ENCODE measurements at places on chromosomes 11 and 22. TPM values are rescaled to one million over a fixed set of nuclear protein-coding genes. Genes with fewer than 3 reads are reported as not detected.

Gene PRRG4
- 1.2 TPM for total RNA-seq

DNA sequence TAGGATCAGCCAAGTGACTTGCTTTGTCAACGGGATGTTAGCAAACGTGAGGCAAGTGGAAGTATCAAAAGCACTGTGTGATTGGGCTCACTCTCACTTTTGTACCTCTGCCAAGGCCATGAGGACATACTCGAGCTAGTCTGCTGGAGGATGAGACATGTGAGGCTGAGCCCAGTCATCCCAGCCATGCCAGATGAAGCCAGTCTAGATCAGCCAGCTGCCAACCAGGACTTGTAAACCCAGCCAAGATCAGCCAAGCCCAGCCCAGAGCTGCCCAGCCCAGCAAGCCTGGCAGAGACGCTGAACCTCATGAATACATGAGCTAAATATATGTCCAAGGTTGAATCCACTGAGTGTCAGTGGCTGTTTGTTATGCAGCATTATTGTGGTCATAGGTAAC, 369.7 kb downstream of the MN1 start:
- H3K4me3 ChIP-seq = no peak overlapping the region
- peaks cover 4% of the 10 kb centered on the region for H3K36me3 ChIP-seq
- H3K4me1 ChIP-seq = no peaks in the 10 kb centered on the region

Gene IFITM1
- total RNA-seq = 500 TPM

Gene TKFC
- total RNA-seq = 59.0 TPM

- no peak overlapping the region for H3K4me3 ChIP-seq
- no peak overlapping the region for H3K27ac ChIP-seq
- H3K27me3 ChIP-seq = peaks cover 17% of the 10 kb centered on the region
- no peaks in the 10 kb centered on the region for H3K36me3 ChIP-seq
- DNase-seq = no peak
Measured at GRCh38 chr22:37431366-37431765, 4.1 kb upstream of the ELFN2 start.

Gene FAM83F
- 19.6 TPM for total RNA-seq

Data from H9 (cell line).